GM18507 (cell line): ENCODE measurements at places on chromosomes 1 and 21.

DNA sequence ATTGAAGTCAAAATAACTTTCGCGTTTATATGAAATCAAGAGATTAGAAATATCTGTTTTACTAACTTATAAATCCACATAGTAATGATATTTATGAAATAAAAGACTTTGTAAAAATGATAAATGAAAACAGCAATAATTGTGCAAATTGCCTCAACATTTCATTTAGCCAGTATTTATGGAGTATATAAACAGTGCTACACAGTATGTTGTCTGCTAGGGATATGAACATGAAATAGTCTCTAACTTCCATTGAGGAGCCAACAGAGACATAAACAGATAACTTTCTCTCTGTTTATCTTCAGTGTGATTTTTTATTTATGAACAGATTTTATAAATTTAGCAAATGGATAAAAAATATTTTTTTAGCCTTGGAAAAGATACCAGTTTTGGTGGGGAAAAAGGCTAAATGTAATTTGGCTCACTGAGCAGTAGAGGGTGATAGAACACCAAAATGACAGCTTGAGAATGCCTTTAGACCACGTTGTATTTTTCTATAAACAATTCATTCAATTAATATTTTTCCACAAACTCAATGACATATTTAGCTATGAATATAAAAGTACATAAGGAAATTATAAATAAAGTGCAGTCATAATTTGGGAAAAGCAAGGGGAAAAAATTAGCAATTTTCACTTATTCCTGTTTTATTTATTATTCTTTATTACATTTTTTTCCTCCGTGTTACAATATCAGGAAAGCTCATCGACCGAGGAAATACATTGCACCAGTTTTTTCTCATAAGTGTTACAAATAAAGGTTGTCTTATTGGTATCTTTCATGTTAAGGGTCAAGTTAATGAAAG, 47.5 kb upstream of the EEIG2 start:
- no peak for DNase-seq

DNA sequence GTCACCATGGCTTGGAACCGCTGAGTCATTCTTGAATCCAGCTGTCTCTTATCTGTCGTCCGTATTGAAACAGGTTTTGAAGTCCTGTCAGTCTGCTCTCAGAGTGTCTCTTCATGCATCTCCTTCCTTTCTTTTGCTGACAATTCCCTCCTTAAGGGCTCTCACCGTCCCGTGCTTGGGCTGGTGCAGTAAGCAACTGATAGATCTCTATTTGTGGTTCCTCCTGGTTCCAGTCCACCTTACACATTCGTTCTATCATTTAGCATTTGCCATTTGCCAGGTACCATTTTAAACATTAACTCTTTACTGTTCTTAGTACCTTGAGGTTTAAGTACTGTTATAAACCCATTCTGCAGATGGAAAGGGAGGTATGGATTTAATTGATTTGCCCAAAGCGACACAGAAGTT, 88.9 kb downstream of the DYRK1A start:
- DNase-seq: no peak

DNA sequence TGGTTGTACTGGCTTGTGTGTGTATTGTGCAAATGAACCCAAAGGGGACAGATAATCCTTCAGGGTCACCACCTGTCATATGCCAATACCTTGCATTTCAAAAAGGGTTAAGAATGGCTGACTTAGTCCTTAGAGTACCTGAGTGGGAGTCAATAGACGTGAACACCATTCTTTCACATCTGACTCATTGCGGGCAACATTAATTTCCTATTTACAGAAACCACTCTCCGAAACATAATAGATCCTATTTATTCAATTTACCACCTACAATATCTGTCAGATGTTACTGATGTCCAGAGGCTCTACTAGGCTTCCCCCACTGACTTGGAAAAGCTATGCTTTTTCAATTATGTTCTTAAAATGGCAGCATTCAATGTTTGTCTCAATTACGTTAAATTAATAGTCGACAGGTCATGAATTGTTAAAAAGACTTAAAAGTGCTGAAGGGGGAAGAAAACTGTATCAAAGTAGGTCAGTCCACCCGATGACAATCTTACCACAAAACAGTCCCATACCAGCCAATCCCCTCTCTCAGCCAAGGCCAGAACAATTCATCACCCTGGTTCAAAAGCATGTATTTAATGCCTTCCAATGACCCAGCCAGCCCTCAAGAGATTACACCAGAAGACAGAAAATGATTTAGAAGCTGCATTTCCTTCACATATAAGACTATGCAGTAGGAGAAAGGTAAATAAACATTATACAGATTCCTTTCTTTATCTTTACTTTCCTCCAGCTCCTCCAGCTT, 48.6 kb upstream of the PLA2G2C start:
- no peak for DNase-seq

- DNase-seq: no peak
Measured at GRCh38 chr21:35231090-35231489, 182.0 kb upstream of the RUNX1 start.

- DNase-seq: no peak
Measured at GRCh38 chr1:65105596-65105995, 42.4 kb upstream of the AK4 start.

- DNase-seq: no peak
Measured at GRCh38 chr1:197902131-197902453, 338 bp upstream of the C1orf53 start.

DNA sequence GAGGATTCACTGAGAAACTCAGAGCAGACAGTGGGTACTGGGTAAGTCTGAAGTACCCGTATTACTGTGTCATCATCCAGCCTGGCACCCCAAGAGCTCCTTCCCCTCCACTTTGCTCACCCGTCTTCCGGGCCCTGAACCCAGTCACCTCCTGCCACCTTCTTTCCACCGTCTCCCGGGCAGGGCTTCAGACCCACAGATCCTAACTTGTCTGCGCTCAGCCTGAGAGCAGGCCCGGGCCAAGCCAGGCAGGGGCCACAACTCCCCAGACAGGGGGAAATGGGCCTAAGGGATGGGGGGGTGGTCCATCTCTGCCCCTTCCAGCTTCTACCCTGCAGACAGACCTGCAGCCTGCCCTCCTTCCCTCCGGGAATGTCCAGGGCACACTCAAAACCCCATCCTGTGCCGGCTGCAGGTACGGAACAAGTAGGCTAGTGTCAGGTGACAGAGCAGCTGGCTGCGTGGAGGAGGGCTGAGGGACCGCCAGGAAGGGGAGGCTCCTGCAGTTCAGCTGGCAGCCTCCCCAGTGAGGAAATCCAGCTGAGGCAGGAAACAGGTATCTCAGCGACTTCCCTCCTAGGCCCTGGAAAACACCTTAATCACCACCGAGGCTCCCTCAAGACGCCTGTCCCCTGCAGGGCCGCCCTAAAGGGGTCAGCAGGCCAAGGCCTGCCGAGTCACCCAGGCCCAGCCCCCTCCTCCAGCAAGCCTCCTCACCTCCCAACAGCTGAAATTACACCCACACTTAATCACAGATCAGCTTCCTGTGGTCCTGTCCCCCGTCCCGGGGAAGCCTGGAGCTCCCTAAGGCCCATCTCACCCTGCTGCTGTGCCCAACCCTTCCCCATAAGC, 3.5 kb downstream of the HSPG2 start:
- no peak for DNase-seq

DNA sequence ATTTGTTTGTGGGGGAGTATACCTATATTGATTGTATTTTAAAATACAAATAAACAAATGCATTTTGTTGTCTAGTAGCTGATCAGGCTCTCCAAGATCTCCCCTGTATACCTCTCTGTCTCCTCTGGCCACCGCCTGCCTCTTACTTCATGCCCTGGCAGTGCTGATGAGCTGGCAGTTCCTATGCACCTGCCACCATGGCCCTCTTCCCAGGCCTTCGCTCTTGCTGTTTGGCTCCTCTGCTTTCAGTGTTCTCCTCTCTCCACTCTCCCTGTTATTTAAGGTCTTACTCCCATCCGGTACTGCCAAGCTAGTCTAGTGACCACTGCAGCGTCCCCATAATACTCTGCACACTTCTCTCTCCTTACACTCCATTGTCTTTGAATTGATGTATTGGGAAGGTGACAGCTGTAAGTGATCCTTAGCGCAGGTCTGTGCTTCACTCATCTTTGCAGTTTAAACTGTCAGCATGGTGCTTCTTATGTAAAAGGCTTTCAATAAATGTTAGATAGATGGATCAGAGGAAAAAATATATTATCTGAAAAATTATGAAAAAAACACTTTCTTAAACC, 88.1 kb upstream of the ATP1A1 start:
- DNase-seq: no peak

DNA sequence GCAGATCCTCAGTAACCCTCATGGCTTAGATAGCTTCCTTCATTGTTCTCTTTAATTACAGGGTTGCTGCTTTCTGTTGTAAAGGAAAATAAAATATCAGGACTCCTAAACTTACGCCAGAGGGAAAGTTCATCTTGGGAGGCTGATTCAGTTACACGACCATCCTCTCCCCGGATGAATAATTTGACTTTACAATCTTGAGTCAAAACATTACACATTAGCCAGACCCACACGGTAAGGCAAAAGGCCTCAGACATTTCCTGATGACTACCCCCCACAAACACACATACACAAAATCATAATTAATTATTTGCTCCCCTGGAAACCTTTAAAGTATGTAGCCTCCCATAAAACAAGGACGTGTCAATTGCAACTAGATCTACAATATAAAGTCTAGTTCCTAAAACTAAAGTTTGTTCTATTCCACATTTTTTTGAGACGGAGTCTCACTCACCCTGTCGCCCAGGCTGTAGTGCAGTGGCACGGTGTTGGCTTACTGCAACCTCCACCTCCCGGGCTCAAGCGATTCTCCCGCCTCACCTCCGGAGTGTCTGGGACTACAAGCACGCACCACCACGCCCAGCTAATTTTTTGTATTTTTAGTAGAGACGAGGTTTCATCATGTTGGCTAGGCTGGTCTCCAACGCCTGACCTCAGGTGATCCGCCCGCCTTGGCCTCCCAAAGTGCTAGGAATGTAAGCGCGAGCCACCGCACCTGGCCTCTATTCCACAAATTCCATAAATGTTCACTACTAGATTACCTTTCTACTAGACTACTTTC, 830 bp upstream of the PRDX1 start:
- no peak for DNase-seq

DNA sequence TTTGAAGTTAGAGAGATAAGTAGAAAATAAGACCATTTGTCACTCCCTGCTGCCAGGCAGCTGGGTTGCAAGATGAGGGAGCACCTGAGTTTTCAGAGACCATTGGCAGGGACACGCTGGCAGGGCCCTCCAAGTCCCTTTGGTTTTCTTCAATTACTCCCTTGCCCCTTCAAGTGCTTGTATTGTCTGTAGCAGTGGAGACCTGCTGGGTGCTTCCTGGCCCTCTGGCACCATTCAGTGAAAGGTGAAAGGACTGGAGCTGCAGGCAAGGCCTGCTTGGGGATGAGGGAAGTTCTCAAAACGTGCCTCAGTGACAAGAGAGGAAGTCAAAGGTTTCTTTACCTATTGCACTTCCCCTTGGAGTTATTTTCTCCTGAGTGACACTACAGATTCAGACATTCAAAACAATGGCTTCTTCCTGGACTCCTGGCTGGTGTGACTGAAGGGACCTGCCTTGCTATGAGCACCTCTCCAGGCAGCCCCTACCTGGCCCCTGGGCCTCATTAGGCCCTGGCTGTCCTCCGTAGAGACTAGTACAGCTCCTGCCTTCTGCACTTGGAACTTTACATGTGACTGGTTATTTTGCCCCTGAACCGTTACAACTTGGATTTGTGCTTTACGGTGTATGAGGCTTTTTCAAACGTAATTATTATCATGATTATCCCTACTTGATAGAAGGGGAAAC, 100.1 kb downstream of the C1orf21 start:
- DNase-seq: no peak

- DNase-seq: no peak
Measured at GRCh38 chr1:177864538-177865305, 105.1 kb downstream of the SEC16B start.

DNA sequence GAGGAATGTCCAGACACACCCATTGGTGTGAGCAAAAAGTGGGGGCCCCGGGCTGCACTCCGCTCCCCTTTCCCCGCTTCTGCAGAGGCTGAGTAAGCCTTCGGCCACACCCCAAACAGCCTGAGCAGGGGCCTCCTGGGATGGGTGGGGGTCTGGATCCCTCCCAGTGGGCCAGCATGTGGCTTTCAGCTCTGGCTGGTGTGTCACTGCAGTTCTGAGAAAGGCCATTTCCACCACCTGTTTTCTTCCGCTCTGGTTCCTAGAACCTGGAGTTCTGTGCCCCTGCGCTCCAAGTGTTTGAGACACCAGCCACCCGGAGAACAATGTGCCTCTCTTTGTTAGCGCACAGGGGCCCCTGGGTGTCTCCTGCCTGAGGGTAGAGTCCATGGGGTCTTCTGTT, 30.9 kb downstream of the SLC37A1 start:
- no peak for DNase-seq

- DNase-seq: no peak
Measured at GRCh38 chr1:209485167-209485566, 98.3 kb upstream of the CAMK1G start.

DNA sequence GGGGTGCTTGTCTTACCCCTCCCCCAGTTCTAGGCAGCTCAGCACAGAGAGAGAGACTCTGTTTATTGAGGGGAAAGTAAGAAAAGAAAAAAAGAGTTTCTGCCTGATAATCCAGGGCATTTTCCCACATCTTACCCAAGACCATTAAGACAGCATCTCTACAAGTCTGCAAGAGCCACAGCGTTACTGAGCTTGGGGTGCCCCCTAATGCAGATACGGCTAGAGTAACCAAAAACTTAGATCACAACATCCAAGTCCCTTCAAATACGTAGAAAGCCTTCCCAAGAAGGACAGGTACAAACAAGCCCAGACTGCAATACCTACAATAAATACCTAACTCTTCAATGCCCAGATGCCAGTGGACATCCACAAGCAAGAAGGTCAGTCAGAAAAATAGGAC, 6.2 kb upstream of the TEX50 start:
- DNase-seq: no peak

- DNase-seq: no peak
Measured at GRCh38 chr1:43671626-43672330, 21.8 kb downstream of the KDM4A start.
